Fibroblast of skin of right quadriceps (primary cell): ENCODE measurements at places on chromosomes 1 and 21.
A peak's percentile ranks its signal among the peaks of the same experiment; 100 is the strongest.

- peak; percentile 57 for DNase-seq
Observed at GRCh38 chr21:33196941-33197374, 32.8 kb upstream of the IFNAR2 start.

DNA sequence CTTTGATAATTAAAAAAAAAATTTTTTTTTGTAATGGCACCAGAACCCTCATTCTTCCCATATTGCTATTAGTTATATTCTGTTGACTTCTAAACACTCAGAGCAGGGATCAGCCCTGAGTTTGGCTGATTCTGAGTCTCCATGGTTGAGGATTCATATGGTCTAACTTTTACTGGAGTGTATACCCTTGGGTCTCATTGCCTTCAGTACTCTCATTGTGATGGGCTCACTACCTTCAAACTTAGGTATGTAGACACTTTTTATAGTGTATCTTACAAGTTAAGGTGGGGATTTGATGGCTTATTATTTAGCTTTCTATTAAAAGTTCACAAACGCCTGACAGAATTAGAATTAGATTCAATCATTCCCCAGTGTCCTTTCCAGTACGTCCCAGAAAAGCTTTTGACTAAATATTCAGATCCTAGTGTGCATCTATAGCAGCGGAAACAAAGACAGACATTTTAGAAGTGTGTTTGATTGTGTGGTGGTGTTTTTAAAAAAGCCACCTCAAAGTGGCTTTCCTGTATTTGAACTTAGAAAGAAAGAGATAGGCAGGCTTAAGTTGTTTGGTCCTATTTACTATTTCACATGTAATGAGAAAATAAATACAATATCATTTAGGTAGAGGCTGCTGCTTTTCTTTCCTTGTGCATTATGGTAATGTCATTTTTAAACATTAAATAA lies 1.4 kb downstream of the MACF1 start:
- DNase-seq: no peak

GRCh38 chr1:59170659-59171058 lies 126.2 kb upstream of the FGGY start:
- no peak for DNase-seq

- no peak for DNase-seq
Observed at GRCh38 chr1:54599211-54599823, 24.0 kb downstream of the FAM151A start.

DNA sequence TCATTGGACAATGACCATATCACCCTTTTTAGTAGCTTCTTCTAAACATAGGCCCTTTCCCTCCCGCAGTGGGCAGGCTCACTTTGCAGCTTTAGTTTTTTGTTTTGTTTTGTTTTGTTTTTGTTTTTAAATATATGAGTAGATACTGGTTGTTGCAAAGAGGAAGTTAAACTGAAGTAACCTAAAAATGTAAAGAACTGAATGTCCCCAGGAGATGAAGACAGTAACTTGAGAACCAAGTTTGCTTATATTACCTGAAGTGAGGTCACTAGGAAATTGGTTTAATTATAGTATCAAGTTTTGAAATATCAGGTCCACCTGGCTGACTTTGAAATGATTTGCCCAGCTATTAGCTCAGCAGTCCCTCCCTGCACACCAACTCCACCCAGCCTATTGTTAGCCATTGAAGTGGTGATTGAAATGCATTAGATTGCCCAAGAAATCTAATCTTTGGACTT lies 18.2 kb downstream of the SMAP2 start:
- no peak for DNase-seq
